Activated T-helper 1 cell treated with anti-CD3 and anti-CD28 coated beads, Interleukin-2, amount 50 U/mL, for 16 hours (primary cell): ENCODE measurements at places on chromosomes 2 and 18.
A peak's percentile ranks its signal among the peaks of the same experiment; 100 is the strongest.

- peak; percentile 30 for DNase-seq
These were observed 62.2 kb downstream of the PAPOLG start for GRCh38 chr2:60818272-60818671.

GRCh38 chr2:193818801-193819499 is 1624.2 kb upstream of the TMEFF2 start:
- no peak for DNase-seq

DNA sequence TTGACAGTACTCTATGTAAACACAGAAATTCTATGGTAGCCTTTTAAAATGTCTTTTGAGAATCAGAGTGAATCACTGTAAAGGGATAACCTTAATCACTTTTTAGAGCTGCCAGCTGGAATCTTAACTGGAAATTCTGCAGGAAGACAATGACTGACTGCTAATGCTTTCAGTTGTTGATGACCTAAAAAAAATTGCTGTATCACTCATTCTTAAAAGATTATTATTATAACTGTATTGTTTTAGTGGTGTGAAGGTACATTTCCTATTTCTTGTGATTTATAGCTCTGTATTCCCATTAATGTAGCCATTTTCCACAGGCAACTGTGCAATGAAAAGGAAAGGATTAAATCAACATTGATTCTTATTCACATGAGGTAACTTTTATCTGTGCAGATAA is 260.5 kb downstream of the CALCRL start:
- DNase-seq: no peak

- no peak for DNase-seq
These were observed 505.0 kb upstream of the ID2 start for GRCh38 chr2:8176887-8177286.

DNA sequence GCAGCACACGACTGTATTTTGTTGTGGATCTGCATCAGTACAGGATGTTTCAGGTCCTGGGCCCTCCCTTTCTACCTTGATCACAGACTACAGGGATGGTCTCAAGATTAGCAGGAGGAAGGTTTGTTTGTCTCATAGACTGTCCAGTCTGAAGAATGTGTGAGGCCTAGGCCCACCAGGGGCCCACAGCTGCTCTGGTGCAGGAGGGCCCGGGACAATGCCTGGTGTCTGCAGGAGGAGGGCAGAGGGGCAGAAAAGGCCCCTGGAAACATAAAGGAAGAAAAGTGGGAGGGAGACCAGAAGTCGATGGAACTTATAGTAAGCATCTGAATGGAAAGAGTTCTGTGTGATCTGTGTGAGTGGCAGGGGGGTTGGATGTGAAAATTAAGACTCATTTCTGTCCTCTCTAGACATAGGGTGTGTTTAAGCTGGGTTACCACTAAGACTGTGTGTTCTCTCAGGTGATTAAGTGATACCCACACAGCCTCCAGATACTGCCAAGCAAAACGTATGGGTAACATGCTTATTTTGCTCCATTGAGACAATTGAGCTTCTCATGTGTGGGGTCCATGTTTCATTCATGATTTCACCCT is 33.4 kb upstream of the LPIN2 start:
- DNase-seq: no peak

DNA sequence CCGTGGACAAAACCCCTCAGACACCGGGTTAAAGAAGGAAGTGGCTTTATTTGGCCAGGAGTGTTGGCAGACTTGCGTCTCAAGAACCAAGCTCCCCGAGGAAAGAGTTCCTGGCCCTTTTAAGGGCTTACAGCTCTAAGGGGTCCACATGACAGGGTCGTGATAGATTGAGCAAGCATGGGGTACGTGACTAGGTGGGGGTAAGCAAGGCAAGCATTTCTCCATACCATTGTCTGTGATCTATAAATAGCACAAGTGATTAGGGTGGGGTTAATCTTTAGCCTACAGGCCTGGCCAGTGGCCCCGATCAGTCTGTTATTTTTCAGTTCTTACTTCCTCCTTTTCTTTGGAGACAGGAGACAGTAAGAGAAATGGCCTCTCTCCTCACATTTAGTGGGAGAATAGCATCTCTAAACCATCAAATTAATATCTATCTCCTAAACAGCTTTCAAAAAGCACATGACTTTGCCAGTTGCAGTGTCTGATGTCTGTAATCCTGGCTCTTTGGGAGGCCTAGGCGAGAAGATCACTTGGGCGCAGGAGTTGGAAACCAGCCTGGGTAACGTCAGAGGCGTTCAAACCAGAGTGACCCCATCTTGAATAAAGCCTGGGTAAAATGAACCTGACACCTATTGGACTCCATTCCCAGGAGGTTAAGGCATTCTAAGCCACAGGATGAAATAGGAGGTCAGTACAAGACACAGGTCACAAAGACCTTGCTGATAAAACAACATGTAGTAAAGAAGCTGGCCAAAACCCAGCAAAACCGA is 18.3 kb upstream of the CNOT11 start:
- no peak for DNase-seq

- no peak for DNase-seq
These were observed 202.4 kb downstream of the ARL6IP6 start for GRCh38 chr2:152920846-152921245.

DNA sequence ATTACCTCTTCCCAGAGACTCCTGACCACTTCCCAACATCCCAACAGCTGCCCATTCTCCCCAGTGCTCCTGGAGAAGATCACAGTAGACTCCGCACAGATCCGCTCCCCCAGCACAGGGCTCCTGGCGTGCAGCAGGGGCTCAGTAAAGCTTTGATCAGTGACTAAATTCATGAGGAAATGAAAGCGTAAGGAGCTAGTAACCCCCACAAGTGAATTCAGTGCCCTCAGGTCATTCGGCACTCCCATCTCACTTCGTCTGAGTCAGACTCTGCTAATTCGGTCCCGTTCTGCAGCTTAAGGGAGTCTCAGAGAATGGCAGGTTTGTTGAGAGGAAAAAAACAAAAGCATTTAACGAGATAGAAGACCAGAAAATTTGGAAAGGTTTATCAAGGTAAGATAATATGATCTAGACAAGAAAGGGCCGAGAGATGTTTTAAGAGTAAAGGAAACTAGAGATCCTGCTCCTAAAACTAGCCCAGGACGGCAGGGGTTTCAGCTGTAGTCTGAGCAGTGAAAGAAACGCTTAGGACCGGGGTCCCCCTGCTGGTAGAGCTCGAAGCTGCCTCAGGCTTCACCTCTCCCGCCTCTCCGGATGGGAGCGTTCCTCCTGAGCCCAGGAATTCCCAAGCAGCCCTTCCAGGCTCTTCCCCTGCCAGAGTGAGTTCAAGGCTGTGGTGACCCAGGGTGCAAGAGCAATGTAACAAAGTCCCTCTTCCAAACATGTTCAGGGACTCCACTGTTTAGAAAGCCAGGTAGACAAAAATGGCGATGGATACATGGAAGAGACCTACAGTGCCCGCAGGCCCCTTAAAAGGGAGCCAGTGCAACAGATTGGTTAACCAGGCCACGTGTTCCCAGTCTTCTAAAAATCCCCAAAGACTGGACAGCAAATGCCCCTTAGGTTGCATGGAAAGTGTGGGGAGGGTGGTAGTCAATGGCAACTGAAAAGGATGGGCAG is 127.3 kb downstream of the DNER start:
- DNase-seq: no peak

GRCh38 chr2:164992818-164993217 is 37.5 kb upstream of the SLC38A11 start:
- no peak for DNase-seq

DNA sequence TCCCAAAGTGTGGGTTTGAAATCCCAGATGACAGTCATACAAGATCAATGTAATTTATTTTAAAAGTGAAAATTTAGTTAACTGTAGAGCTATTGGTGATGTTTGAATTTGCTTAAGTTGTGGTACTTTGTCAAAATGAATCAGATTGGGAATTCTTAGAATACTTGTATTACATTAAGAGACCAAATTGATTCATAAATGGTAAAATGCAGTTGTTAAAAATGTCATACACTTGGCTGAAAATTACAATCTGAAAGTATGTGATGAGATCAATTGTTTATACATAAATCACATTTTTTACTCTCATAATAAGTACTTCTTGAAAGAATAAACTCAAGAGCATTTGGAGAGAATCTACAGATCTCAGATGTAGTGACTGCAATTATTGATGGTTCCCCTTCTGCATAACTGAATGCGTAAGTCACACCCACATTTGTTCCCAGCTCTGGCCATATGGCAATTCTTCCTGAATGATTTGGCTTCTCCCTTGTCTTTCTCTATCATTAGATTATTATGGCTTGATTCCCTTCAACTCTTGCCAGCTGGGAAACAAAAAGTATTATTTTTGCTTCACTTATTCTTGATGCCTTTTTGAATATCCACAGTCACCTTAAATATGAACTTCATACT is 558.5 kb downstream of the CPS1 start:
- DNase-seq: no peak

GRCh38 chr2:100283724-100284501 is 38.4 kb downstream of the LONRF2 start:
- no peak for DNase-seq

DNA sequence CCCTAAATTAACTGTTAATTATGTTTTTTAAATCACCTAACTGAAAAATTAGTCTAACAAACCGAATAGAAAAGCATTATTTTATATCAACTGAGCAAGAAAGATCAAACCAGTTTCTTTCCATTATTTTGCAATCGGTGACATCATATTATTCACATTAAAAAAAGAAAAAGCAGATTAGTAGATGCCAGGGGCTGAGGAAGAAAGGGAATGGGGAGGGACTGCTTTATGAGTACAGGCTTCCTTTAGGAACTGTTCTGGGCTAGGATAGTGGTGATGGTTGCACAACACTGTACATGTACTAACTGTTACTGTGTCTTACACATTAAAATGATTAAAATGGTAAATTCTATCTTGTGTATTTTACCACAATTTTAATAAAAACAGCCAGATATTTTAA is 59.3 kb downstream of the COBLL1 start:
- no peak for DNase-seq

DNA sequence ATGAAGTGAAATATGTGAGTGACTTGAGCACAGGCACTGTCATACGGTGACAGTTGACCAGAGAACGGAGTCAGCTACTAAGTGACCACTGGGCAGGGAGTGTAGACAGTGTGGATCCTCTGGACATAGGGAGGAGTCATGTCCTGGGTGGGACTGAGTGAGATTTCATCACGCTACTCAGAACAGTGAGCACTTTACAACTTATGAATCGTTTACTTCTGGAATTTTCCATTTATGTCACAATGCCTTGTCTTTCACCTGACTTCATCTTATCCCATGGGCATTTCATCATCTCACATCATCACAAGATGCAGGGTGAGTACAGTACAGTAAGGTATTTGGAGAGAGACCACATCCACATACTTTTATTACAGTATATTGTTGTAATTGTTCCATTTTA is 29.0 kb downstream of the PTPRM start:
- DNase-seq: no peak

- DNase-seq: no peak
These were observed 136.2 kb downstream of the MTX2 start for GRCh38 chr2:176405477-176405876.

DNA sequence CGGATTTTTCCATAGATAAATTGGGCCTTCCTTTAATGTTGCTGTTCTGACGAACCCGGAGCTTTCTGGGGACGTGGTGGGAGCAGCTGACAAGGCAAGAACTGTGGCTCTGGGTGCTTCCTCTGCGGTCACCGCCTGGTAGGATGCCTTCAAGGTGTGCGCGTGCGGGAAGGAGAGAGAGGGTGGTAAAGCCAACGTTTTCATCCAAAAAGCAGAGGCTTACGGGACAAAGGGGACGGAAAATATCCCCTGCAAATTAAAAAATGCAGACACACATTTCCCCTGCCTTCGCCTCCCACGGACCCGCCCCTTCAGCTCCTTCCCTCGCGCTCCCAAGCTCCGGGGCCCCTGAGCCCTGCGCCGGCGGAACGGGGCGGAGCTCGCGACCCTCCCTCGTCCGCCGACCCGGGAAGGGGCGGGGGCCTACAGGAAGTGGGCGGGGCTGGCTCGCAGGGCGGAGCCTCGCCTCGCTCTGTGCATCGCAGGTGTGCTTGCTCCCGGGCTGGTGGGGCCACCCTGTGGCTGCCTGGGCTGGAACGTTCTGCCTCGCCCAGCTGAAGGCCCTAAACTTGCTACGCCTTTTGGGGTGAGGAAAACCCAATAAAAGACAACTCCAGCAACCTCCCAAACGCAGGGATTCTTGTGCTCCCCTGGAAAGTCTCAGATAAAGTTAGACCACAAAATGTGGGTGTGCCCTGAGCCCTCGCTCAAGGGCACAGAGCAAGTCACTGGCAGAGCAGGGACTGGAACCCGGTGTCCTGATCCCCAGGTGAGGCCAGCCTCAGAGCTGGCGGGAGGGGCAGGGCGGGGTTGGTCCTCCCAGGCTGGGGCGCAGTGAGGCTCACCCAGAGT is 25.4 kb upstream of the SLC66A3 start:
- peak; percentile 70 for DNase-seq

GRCh38 chr2:132475615-132476014 is 59.0 kb downstream of the GPR39 start:
- no peak for DNase-seq

DNA sequence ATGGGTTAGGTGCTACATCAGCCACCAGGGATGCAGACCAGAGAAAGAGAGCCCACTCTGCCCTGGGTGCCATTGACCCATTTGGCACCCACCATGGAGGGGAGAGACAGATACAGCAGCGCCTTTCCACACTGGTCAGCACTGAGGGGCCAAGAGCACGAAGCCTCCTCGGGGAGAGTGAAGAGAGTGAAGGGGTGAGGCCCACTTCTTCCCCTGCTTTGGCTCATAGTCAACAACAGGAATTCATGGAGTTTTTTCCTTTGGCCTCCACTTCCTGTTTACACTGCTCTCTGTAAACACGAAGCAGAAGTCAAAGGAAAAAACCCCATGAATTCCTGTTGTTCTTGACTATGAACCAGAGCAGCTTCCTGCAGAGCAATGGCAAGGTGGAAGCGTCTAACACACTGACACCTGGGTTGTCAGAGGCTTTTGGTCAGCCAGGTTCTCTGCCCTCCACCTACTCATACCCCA is 80.0 kb downstream of the CCDC93 start:
- no peak for DNase-seq

GRCh38 chr2:226707499-226707898 is 92.1 kb downstream of the IRS1 start:
- no peak for DNase-seq

DNA sequence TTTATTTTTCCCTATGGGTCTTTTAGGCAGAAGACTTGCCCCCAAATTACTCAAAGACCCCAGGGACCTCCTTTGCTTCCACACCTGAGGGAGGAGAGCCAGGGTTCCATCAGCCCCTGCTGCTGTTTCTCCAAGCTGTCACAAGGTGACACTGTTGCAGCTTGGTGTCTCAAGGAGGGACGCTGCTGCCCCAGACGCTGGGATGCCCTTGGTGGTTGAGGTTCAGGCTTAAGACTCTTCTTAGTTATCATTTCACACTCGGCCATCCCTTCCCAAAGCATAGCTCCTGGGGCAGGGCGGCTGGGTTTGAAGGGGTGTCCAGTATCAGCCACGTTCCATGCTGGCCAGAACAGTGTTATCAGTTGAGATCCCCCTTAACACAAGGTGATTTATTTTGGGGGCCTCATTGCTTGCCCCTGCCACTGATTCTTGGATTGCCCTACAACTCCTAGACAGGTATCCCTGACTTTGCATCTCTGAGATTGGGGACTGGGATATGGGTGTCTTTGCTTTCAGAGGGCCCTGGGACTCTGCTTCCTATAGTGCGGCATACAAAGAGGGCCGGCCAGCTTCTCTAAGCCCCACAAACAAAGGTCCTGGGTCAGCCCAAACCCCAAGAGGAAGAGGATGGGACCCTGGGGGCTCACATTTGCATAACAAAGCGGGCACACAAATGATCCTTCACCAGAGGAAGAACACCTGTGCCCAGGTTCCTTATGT is 22.7 kb downstream of the GPR55 start:
- peak; percentile 40 for DNase-seq
